Daoy (cell line): ENCODE measurements at places on chromosomes 3 and 15. TPM values are rescaled to one million over a fixed set of nuclear protein-coding genes. Genes with fewer than 3 reads are reported as not detected.

The SLC6A1 gene
- total RNA-seq: 0.11 TPM in 1 of 2 replicates, not detected in the other

The LDHAL6B gene
- not detected in 2 replicates for total RNA-seq

- DNase-seq: no peak
Observed at GRCh38 chr3:114756506-114757279, 390.4 kb downstream of the ZBTB20 start.

The SLC7A14 gene
- total RNA-seq: 0.17 and 0.18 TPM in 2 replicates

DNA sequence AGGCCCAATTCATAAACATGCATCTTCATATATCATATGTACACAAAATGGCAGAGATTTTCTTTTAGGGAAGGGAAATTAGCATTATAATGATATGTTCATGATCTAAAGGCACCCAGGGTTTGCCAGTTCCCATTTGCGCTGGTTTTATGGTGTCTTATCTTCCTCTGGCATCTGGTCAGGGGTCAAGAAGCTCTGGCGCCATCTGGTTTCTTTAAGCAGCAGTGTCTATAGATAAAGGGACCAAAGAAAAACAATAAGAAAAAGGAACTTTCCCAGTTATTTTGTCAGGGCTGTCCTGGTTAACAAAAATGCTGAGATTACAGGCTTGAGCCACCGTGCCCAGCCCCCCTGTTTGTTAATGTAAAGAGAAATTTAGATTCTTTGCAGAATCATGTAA is 3.3 kb upstream of the DCP1A start:
- peak; percentile 33 for DNase-seq
